Dermis microvascular lymphatic vessel endothelial cell (primary cell): ENCODE measurements at places on chromosomes 2 and 18.

DNA sequence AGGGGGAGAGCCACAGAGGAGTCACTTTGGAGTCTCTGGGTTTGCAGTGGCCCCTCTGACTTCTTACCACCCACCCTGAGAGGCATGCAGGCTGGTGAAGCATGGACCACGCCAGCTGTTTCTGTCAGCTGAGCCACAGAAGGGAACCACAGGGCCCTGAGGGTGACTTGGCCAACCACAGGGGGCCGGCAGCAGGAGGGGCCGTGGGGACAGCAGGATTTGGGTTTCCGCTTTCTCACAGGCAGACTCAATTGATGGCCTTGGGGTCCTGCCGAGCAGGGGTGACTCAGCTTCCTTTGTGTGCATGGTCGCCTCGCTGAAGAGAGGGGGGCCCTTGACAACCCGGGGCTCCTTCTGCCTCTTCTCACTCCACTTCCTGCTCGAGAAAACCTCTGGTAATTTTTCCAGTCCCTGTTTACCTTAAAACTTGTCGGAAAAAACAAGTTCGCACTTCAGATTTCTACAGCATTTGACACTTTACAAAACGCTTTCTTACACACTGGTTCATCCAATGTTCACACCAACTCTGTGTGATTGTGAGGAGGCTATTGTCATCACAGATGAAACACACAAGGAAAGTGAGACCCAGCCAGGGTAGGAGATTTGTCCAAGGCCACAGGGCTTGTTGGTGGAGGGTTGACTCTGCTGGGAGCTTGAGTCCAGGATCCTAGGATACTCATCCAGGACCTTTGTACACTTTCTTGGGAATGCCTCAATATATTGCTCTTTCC lies 311.2 kb downstream of the LPIN1 start:
- no peak for DNase-seq

DNA sequence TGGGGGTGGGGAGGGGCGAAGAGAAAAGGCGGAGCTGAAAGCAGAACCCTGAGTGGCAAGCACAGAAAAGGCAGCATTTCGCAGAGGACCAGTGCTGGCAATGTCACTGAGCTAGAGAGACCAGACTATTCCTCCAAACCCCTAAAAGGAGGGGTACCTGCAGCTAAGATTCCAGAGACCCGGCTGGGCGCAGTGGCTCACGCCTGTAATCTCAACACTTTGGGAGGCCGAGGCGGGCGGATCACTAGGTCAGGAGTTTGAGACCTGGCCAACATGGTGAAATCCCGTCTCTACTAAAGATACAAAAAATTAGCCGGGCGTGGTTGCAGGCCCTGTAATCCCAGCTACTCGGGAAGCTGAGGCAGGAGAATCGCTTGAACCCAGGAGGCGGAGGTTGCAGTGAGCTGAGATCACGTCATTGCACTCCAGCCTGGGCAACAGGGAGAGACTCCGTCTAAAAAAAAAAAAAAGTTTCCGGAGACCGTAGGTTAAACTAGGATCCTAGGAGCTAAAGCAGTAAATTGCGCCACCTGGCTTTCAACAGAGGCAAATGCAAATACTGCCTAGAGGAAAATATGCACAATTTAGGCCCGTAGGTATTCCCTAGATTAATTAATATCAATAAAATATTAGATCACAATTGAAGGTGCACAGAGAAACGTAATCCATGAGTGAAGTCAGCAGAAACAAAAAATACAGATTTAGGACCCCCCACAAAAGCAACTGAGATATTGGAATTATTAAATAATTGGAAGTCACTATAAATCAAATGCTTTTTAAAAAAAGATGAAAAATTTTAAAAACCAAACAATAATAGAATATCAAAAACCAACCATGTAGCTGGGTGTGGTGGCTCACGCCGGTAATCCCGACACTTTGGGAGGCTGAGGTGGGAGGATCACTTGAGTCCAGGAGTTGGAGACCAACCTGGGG lies 4.9 kb downstream of the UCN start:
- peak; percentile 81 for DNase-seq

GRCh38 chr2:37635504-37636380 lies 35.7 kb downstream of the CDC42EP3 start:
- DNase-seq = no peak

GRCh38 chr2:219538504-219538951 lies 5.1 kb downstream of the CHPF start:
- no peak for DNase-seq

DNA sequence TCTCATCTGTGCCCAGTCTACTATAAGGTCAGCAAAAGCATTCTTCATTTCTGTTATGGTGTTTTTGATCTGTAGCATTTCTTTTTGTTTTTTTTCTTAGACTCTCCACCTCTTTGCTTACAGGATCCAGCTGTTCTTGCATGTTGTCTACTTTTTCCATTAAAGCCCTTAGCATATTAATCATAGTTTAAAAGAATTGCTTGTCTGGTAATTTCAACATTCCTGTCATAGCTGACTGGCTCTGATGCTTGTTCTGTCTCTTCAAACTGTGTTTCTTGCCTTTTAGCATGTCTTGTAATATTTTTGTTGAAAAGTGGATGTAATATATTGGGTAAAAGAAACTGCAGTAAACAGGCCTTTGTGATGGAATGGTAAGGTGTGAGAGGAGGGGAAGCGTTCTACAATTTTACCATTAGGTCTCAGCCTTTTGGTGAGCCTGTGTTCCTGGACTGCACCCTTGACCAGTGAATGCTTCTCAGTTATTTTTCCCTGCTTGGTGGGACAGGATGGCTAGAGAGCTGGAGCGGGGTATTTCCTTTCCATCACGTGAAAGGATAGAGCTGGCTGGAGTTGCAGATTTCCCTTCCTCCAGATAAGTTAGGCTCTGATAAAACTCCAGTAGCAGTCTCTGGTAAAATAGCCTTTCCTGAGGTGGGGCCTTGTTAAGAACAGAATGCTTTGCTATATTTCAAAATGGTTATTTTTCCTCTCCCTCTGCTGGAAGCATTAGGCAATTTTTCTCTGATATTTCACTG lies 65.4 kb downstream of the PLA2R1 start:
- DNase-seq = peak; percentile 80

- DNase-seq = no peak
These were observed 125.1 kb upstream of the SH3BP4 start for GRCh38 chr2:234826681-234827080.

- DNase-seq = peak; percentile 90
These were observed 45.1 kb upstream of the SERTAD2 start for GRCh38 chr2:64698668-64699444.

GRCh38 chr2:60764736-60765534 lies 8.9 kb downstream of the PAPOLG start:
- DNase-seq = no peak

DNA sequence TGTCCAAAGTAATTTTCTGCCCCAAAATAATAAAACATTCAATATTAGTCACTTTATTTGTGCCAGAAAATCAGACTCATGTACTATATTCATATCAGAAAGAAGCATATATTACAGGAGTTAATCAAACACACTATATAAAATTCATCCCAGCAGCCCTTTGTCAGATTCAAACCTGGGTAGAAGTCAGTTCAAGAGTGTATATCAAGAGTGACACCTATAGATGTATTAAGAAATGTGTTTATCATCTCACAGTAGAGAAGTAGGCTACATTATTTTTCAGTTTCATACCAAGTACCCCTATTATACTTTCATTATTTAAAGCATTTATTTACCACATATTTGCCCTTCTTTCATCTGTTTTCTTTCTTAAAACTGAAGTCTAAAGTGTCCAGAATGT lies 193.2 kb upstream of the DDX18 start:
- no peak for DNase-seq

DNA sequence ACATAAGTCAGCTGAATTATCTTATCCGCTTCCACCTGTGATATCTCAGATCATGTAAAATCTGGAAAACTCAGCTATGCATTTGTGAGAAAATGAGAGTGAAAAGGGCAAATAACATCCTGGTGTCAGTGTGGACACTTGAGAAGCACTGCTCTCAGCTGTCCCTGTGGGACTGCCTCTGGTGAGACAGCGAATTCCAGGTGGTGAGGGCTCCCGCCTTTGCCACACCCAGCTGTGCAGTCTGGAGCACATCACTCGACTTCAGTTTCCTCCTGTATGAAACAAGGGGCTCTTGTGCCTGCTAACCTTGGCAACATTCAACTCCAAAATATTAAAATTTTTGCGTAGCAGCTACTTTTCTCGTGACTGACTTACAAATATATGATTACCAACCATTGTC lies 194.9 kb upstream of the BOD1L2 start:
- no peak for DNase-seq

- DNase-seq = no peak
These were observed 58.8 kb downstream of the CCDC195 start for GRCh38 chr2:224657349-224657748.

DNA sequence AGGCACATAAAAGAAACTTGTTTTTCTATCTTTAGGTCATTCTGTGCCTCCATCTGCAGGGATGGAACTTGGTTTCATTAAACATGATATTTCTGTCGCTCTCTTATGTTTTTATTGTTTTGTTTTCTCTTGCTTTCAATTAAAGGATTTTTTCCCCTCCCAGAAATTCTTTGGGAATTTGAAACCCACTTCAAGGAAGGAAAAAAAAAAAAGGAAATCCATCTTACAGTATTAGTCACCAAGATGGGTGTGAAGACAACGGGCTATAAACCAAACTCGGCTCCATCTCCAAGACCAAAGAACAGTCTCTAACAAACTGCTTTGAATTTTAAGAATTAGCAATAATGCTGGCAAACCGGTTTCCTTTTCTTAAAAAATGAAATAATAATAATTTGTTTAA lies 244.1 kb downstream of the BCL11A start:
- no peak for DNase-seq

- no peak for DNase-seq
These were observed 394.2 kb downstream of the CLIP4 start for GRCh38 chr2:29509397-29509796.

GRCh38 chr2:120508567-120509041 lies 162.7 kb downstream of the INHBB start:
- DNase-seq = peak; percentile 92

DNA sequence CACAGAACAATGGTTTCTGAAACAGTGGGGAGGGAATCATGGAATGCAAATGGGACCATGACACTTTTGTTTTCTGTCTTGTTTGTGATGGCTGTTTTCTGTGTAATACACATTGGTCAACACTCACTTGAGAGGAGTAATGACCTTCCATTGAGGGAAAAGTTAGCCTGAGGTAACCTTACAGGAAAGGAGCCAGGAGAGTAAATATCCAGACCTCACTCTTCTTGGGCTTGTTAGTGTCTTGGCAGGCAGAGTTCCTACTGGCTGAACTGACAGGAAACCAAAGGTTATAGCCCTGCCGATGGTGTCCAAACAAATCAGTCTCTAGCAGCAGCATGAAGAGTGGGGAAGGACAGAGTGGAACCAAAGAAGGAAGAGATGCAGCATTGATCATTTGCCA lies 17.2 kb upstream of the RPRM start:
- no peak for DNase-seq

GRCh38 chr18:7360606-7361170 lies 129.8 kb downstream of the LRRC30 start:
- DNase-seq = no peak

- peak; percentile 67 for DNase-seq
These were observed 257.3 kb downstream of the ATAD2B start for GRCh38 chr2:23669413-23670244.

- DNase-seq = no peak
These were observed 28.4 kb downstream of the ARHGAP28 start for GRCh38 chr18:6757931-6758330.

- no peak for DNase-seq
These were observed 97.0 kb upstream of the ATL2 start for GRCh38 chr2:38474021-38474456.

GRCh38 chr18:77090546-77091174 lies 41.9 kb downstream of the MBP start:
- no peak for DNase-seq

DNA sequence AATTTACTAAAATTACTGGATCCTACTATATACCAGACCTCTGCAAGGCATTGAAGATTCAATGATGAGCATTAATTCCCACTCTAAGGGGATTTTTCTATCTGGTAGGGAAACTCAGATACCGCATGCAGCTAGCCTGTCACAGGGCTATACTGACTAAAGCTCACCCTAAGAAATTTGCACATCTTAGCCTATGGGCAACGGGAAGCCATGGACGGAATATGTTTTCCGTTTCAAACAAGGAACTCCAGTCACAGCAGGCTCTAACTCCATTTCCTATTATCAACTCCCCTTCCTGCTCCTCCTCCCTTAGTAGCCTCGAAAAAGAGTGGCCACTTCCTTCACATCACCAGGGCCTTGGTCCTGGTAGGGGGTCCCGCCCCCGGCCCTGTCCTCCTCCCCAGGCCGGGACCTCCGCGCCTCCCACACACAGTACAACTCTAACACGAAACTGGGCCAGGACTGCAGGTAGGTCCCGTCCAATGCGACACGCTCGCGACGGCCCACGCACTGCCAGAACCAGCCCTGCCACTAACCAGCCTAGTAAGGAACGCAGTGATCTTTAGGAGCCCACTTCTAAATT lies 659 bp upstream of the COX5B start:
- peak; percentile 41 for DNase-seq

DNA sequence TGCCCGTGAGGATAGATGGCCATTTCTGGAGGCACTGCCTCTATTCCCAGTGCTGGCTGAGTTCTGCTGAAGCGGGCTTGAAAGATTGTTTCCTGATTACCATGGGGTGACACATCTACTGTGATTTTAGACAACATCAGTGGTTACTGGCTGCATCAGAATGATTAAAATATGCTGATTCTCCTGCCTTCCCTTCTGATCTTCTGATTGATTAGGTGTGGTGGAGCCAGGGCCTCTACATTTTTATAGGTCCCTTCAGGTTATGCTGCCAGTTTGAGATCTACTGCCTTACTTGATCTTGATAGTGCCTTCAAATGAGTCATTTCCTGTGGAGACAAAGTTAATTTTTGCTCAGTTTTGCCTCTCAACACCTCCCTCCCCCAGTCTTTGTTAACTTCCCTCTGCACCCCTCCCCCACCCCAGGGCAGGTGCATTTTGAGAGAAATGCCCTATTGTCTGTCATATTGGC lies 31.6 kb upstream of the SNORC start:
- DNase-seq = no peak

- DNase-seq = no peak
These were observed 51.2 kb upstream of the CREB1 start for GRCh38 chr2:207478572-207478971.

GRCh38 chr2:60125611-60126426 lies 427.6 kb downstream of the BCL11A start:
- DNase-seq = no peak

GRCh38 chr18:13605477-13605876 lies 120.9 kb downstream of the FAM210A start:
- no peak for DNase-seq

GRCh38 chr2:236366397-236366796 lies 102.2 kb upstream of the ASB18 start:
- DNase-seq = no peak

DNA sequence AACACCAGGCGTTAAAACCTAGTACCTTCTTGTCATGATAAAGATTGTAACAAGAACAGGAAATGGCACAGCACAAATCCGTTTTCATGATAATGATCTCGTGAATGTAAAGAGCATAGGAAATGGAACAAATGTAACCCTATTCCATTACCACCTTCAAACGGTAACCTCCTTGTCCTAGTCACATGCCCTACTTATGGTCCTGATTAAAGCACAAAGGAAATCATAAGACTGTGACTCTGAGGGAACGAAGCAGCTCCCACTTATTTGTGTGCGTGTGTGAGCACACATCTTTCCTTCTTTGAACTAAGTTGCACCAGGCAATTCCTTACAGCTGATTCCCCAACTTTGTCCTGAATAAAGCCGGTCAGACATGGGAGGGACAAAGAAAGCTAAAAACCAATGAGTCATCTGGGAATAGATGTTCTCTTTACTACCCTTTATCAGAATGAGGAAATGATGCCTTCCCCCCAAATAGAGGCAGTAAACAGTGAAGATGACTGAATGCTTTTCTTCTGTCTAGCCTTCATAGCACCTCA lies 192.6 kb downstream of the IKZF2 start:
- no peak for DNase-seq

- DNase-seq = no peak
These were observed 50.0 kb downstream of the SNORC start for GRCh38 chr2:232920055-232920454.
